Activated CD4-positive, alpha-beta T cell treated with anti-CD3 and anti-CD28 coated beads for 24 hours (primary cell): ENCODE measurements at places on chromosomes 1 and 21.

DNA sequence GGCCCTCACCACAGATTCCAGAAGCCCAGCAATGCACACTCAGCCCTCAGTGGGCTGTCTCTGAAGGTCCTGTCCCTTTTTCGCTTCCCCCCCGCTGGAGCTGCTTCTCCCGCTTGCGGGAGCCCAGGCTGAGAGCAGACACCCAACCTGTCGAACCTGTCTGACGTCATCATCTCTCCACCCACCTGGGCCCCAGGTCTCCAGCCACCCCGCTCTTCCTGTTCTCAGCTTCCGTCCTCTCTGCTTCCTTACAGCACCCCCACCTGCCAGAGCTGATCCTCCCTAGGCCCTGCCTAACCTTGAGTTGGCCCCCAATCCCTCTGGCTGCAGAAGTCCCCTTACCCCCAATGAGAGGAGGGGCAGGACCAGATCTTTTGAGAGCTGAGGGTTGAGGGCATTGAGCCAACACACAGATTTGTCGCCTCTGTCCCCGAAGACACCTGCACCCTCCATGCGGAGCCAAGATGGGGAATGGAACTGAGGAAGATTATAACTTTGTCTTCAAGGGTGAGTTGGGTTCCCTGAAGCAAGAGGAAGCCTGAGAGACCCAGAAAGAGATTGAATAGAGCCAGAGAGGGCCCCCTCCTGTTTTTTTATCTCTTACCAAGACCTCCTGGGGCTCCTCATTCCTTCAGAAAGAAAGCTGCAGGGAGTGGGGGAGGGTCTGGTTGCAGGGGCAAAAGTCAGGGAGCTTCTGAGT lies at the start of gene RAB25:
RAB25 (plus strand) TSS at position 224 of the 700 bp plus-strand sequence; CDS start at position 465, 241 bp downstream.
- no peak for DNase-seq

- no peak for DNase-seq
Measured at GRCh38 chr1:156555715-156556114, 16.6 kb downstream of the IQGAP3 start.

- no peak for DNase-seq
Measured at GRCh38 chr1:30948278-30948677, 39.7 kb upstream of the SDC3 start.

- no peak for DNase-seq
Measured at GRCh38 chr1:77438236-77438913, 156.6 kb downstream of the AK5 start.

GRCh38 chr1:97796711-97797110 lies 124.1 kb downstream of the DPYD start:
- DNase-seq, result no peak

- DNase-seq, result no peak
Measured at GRCh38 chr21:33974513-33975468, 59.2 kb upstream of the ATP5PO start.

- no peak for DNase-seq
Measured at GRCh38 chr1:171869097-171869496, 27.8 kb downstream of the DNM3 start.

- DNase-seq, result peak; percentile 63
Measured at GRCh38 chr1:19209439-19209989, 552 bp downstream of the UBR4 start.

- no peak for DNase-seq
Measured at GRCh38 chr1:216805953-216806352, 82.7 kb upstream of the ESRRG start.

- no peak for DNase-seq
Measured at GRCh38 chr1:167272369-167272957, 51.8 kb downstream of the POU2F1 start.

DNA sequence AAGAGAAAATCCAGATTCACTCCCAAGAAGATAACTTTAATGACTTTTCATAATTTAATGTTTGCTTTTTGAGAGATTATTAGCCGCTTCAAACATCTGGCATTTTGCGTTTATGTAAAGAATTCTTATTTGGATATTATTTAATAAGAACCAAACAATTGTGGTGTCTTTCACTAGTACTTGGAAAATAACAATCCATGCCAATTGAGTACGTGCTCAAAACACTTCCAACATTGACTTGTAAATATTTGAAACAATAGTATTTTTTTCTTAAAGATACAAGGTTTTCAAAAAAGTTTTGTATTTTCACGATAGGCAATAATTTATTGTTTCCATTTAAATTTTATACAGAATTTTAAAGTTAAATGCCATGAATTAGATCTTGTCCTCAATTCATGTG lies 498.7 kb downstream of the AMY1C start:
- no peak for DNase-seq

DNA sequence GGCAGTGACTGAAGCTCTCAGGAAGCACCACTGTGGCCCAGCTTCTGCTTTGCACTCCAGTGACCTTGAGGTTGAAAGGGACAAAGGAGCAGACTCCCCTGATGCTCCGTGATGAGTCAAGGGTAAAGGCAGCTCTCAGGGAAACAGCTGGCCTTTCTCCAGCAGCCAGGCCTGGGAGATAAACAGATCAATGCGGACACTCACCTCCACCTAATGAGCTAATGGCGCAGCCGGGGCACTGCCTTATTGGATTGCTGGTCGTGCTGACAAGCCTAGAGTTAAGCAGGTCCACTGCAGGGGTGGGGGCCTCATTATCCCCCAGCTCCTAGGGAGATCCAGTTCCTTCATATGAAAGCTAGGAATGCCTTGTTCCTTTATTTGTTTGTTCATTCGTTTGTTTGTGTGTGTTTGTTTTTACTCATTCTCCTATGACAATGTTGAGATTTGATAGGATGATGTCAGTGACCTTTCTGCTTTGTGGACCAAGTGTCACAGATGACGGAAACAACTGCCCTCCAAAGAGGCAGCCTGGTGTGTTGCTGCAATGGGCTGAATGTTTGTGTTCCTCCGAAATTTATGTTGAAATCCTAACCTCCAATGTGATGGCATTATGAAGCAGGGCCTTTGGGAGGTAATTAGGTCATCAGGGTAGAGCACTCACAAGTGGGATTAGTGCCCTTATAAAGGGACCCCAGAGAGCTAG lies 141.4 kb upstream of the BEND5 start:
- DNase-seq, result no peak

- no peak for DNase-seq
Measured at GRCh38 chr21:34871026-34871908, 177.8 kb downstream of the RUNX1 start.

DNA sequence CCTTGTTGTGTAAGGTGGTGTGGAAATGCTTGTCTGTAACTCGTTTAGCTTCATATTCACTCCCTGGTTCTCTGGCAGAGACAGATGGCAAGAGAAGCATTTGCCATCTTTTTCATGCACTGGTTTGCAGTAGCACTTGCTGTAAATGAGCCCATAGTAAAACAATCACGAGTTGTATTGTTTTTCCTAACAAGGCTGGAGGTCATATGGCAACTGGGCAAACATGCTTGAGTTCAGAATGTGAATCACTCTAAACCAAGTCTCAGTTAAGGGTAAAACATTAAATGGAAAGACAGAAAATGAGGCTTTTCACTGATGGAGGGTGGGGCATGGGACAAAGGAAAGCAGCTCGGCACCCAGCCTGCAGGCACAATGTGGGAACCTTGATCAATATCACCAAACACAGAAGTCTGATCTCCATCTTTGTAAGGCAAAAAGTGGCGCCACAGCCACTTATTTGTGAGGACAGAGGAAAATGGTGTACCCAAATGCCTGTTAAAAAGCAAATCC lies 26.5 kb upstream of the LPAR3 start:
- DNase-seq, result no peak

DNA sequence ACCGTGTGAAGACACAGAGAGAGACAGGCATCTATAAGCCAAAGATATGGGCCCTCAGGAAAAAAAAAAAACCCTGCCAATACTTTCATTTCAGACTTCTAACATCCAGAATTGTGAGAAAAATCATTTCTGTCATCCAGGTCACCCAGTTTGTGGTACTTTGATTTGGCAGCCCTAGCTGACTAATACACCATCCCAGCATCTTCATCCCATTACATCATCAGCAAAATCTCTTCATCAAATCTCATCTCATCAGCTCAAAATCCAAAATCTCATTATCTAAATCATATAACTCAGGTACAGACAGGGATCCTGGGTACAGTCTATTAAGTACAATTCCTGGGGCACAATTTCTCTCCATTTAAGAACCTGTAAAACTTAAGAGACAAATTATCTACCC lies 51.9 kb upstream of the GJA8 start:
- DNase-seq, result no peak

- no peak for DNase-seq
Measured at GRCh38 chr1:6424000-6424565, 493 bp upstream of the ESPN start.

DNA sequence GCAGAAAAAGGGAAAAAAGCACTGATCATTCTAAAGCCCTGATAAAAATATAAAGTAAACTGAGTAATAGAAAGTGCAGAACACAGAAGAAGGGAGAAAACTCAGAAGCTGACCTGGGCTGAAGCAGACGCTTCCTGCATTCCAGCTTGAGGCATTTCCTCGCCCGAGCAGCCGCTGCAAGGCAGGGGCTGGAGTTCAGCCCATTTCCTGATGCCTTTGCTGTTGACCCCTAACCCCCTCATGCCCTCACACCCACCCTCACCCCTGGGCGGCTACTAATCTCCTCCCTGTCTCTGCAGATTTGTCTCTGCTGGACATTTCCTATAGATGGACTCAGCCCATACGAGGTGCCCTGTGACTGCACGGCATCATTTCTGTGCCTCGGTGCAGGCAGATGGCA lies 227.8 kb downstream of the NPHP4 start:
- DNase-seq, result no peak

DNA sequence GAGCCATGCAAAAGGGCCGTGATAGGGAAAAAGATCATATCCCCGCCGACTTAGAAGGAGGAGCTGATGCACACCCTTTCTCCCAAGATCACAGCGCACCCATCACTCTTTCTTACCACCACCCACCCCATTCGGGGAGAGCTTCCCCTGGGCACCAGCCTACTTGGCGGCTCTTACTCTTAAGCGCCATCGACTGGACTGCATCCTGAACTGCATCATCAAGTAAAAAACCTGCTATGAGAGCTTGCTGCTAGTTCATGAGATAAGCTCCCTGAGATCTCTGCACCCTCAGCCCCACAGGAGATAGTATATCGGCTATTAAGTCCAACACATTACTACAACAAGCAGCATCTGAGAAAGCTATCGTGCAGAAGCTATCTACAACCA lies 125.1 kb downstream of the BARHL2 start:
- no peak for DNase-seq

DNA sequence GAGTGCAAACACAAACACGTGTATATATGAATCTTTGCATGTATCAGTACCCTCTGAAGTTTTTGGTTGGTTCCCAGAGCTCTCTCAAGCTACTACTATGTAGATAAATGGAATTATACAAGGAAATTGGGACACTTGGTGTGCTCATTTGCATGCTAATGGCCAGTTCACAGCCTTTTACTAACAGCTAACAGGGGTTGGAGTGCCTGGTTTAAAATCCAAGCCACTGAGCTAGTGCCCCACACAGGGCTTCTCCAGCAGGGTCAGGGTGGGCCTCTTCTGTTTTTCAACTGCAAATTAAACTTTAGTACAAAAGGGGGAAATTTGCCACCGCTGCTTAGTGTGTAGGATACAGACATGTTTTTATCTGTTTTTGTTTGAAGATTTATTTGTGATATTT lies 121.0 kb downstream of the ATP5PO start:
- DNase-seq, result no peak

- DNase-seq, result no peak
Measured at GRCh38 chr1:88022516-88022915, 661.6 kb upstream of the PKN2 start.

DNA sequence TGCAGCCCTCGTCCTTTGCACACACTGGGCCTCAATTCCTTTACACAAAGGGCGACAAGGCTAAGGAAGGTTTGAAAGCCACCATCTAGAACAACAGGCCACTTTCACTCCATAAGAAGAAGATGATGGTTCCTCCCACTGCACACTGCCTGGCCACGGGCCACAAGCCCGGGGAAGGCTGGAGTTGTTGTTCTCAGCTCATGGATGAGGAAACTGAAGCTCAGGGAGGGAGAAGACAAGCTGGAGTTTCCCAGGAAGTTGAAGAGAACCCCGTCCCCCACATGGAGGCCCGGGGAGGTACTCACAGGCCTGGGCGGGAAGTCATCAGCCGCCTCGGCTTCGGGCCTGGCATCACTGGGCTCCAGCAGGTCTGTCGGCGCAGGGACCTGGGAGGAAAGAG lies 24.6 kb upstream of the DDOST start:
- no peak for DNase-seq

GRCh38 chr1:213985209-213986019 lies 2.4 kb upstream of the PROX1 start:
- no peak for DNase-seq

DNA sequence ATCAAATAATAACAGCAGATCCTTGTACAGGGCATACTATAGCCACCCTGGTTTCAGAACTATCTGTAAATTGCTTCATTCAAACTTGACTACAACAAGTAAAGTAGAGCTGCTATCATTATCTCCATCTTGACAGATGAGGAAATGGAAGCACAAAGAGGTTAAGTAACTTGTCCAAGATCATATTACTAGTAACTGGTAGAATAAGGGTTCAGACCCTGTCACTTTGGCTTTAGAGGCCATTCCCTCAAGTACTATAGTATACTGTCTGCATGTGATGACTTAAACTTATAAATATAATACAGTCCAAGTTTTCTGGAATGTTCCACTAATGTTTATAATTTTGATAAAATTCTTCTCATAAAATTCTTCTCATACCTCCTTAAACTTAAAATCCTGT lies 24.8 kb downstream of the PGM1 start:
- no peak for DNase-seq

- no peak for DNase-seq
Measured at GRCh38 chr1:62362926-62363325, 43.7 kb upstream of the KANK4 start.

- DNase-seq, result no peak
Measured at GRCh38 chr1:65233782-65234181, 75.6 kb upstream of the DNAJC6 start.

- no peak for DNase-seq
Measured at GRCh38 chr1:21843208-21843607, 31.1 kb downstream of the LDLRAD2 start.

GRCh38 chr1:81714636-81715035 lies 86.1 kb upstream of the ADGRL2 start:
- DNase-seq, result no peak

DNA sequence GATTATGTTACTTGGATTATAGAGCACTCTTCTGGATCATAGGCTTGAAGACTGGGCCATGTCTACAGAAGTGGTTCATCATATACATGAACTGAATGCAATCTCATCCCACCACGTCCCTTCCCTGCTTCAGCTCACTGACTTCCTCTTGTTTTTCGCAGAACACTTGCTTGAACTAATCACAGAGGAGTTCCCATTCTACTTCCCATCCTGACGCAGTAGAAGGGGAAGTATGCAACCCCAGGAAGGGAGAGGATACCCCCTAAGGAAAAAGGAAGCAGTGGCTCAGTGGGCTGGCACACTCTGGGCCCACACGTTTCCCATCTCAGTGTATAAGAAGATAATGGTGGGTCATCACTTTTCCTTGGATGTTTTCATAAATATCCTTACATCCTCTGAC lies 36.2 kb downstream of the CASQ2 start:
- no peak for DNase-seq

- no peak for DNase-seq
Measured at GRCh38 chr1:8285103-8285502, 32.8 kb upstream of the SLC45A1 start.

GRCh38 chr1:224378855-224379631 lies 22.4 kb downstream of the CNIH4 start:
- no peak for DNase-seq

GRCh38 chr1:106435269-106435668 lies 621.2 kb upstream of the PRMT6 start:
- no peak for DNase-seq
